NCI-H460 (cell line): ENCODE measurements at places on chromosomes 11 and 22.

- no peak for DNase-seq
These were observed 243.7 kb upstream of the TBCEL start for GRCh38 chr11:120780239-120780638.

DNA sequence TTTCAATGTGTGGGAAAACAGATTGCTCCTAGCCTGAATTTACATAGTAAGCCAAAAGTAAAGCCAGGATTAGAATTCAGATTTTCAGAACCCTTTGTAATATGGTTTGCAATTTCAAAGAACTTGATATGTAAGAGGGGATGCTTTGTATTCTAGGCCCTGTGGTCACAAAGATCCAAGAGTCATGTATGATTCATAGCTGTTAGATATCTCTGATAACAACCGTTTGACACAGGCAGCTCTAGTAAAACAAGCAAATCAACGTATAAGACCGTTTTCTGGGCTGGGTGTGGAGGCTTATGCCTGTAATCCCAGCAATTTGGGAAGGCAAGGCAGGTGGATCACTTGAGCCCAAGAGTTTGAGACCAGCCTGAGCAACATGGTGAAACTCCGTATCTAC is 79.6 kb downstream of the EMSY start:
- no peak for DNase-seq

DNA sequence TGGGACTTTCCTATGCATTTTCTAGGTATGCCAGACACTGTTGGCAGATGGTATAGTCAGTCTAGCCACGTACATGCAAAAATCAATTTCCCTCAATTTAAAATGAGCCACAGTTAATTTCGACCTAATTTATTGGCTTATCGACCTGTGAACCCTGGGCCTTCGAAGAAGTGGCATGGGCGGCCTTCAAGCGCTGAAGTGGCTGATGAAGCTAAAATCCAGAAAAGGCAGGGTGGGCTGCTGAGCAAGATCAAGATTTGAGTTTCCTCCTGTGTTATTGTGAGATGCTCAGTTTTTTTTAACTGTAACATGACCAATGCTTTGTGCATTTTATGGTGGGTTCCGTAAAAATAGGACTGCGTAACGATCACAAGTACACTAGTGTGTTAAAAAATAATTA is 5.8 kb upstream of the SORL1-AS1 start:
- DNase-seq = no peak

GRCh38 chr11:113192121-113192925 is 122.1 kb upstream of the TTC12 start:
- DNase-seq = no peak

DNA sequence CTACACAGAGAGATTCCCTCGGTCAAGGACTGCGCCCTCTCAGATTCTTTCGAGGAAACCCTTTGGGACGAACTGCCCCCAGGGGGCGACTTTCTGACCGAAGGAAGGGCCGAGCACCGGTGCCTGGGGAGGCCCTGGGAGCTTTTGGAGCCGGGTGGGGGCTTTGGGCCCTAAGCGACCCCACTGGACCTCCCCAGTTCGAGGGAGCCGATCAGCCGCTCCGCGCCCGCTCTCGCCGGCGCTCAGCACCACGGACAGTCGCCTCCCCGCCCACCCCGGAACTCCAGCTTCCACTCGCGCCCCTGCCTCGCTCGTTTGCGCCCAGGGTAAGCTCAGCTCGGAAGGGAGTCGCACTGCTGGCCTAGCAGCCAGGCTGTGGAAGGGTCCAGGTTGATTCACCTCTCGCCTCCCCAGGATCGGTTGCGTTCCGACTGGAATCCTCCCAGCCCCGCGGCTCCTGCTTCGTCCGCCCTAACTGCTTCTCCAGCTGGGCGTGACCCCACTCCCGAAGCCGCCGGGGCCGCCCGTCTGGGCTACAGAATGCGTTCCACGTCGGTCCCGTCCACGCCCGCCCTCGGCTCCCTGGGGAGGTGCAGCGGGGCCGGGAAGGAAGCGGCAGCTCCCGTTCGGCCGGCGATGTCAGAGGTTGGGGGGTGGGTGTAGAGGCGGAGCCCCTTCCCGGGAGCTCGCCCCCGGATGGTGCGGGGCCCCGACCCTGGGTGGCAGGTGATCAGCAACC is 428 bp downstream of the SCN3B start:
- no peak for DNase-seq

GRCh38 chr11:5151713-5152153 is 2.8 kb downstream of the OR52A1 start:
- DNase-seq = no peak

DNA sequence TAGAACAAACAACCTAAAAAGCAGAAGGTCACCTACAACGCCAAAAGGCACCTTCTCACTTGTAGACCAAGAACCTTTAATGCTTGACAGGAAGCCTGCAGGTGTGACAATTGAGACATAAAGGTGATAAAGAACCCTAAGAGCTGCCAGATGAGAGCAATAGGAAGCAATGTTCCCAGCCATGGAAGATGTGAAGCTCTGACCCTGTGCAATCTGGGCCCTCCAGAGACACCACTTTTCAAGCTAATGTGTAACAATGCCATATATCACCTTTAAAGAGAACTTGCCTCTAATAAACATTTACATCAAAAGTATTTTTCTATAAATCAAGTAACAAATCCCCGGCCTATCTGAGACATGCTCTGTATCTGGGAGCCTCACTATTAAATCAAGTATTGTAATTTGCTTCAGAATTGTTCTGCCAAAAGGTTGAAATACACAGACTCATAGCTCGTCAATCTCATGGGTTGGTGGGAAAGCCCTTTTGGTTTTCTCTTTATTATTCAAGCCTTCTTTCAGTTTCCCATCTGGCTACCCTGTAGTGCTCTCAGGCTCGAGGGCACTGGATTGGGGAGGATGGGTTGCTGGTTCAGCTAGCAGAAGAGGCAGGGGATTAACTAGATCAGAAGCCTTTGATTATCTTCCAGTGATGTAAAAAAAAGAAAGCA is 368.9 kb downstream of the BUD13 start:
- DNase-seq = no peak

DNA sequence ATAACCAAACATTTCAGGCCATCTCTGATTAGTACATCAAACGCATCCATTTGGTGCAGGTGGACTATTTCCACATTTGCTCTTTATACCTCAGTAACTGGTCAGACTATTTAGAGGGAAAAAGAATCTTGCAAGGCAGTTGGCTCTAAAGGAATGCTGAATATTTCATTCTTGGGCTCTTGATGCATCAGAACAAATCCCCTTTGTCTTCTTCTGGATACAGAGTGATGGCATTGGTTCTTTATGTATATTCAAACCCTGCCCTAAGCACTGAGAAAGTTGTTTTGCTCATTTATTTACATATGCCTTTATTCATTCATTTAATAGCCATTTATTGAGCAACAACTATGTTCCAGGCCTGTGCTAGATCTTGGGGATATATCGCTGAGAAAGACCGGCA is 31.1 kb upstream of the RAB30 start:
- no peak for DNase-seq

DNA sequence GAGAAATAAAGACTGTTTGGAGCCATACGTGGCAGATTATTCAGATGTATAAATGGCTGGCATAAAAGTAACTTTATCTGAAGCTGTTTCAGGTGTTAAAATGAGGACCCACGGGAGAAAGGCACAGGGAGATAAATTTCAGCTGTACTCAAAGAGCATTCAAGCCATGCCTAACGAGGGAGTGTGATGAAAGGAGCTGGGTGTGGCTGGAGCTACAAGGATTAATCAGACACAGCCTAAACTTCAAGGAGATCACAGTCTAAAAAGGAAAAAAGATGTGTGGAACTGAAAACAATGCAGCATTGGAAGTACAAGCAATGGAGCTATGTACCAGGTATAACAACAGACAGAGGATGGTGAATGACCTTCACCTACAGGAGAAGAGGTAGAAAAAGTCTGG is 120.8 kb upstream of the APOA1 start:
- DNase-seq = no peak

- DNase-seq = no peak
These were observed 204.8 kb downstream of the SWAP70 start for GRCh38 chr11:9868641-9869040.

DNA sequence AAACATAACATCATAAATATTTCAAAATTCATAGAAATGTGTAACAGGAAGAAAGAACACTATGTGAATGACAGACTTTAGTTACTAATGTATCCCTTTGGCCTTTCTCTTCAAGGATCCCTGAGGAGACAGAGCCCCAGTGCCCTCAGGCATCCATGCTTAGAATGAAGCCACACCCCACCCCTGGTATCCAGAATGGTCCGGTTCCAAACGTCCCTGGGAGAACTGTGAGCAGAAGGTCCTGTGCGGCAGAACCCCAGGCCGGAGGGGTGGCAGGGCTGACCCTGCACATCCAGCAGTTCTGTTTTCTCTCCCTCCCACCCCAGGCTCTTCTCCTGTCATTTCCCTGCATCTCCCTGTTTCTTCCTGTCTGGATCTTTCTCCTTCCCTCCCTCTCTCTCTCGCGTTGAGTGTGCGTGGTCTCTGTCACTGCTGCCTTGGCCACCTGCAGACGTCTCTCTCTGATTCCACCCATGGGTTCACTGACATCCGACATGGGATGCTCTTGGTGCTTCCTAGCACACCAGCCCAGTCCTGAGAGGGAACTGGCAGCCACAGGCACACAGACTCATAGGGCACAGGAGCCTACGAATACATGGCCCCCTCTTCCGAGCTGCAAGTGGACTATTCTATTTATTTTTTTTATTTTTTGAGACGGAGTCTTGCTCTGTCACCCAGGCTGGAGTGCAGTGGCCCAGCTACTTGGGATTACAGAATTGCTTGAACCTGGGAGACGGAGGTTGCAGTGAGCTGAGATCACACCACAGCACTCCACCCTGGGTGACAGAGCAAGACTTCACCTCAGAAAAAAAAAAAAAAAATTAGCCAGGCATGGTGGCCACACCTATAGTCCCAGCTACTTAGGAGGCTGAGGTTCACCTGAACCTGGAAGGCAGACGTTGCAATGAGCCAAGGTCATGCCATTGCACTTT is 5.7 kb downstream of the RFPL1 start:
- DNase-seq = no peak

- DNase-seq = no peak
These were observed 36.7 kb upstream of the AMPD3 start for GRCh38 chr11:10418259-10418949.

DNA sequence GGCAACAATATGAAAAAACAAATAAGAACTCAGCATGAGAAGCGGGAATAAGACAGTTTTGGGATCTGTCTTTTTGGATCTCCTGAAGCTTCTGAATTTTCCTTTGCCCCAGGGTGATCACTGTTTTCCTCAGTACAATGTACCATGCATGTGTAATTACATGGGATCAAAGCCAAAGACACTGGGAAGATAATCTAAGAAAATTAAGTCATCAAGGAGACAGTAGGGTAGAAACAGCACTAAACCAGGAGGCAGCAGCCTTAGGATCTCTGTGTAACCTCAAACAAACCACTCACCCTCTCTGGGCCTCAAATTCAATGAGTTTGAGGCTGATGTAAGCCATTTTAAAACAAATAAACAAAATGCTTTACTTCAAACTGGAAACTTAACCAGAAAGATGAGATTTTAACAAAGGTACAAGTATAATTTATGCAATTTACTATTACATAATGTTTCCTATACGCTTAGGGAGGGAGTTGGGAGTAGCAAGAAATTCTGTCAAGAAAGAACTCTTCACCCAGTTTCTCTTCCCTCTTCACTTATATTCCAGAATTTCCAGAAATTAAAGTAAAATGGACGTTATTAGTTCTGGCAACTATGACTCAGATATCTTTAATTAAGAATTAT is 77.0 kb downstream of the RAB30 start:
- DNase-seq = no peak

DNA sequence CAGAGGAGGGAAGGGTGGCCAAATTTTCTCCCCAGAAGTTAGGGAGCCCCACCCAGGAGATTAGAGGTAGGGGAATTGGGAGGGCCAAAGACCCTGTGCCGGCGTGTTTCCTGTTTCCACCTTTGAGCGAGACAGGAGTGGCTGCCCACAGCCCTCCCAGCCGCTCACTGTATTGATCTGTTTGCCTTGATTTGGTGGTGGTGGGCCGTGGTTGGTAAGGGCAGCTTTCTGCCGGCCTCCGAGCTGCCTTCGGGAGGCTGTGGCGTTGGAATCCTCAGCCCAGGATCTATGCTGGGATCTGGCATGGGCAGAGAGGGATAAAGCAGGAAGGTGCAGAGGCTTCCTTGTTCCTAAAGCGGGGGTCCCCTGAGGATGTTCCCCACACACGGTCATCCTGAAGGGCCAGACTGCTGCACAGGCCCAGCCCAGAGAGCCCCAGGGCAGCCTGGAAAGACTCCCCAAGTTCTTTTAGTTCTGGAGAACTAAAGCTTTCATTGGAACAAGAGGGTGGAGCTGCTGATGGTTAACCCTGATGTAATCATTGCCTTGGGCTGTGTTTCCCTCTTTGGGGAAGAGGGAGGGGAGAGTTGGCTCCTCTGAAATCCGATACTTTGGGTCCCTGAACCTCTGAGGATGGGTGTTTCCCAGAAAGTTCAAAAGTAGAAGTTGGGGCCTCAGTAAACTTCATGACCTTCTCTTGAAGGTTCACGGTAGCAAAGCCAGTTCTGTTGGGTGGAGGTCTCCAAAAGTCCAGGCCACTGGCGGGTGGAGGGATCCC is 7.2 kb downstream of the FAM83F start:
- no peak for DNase-seq

GRCh38 chr11:43578346-43579170 is 102.0 kb upstream of the HSD17B12 start:
- no peak for DNase-seq
